ENCODE measurements at places on chromosomes 1 and 21.

DNA sequence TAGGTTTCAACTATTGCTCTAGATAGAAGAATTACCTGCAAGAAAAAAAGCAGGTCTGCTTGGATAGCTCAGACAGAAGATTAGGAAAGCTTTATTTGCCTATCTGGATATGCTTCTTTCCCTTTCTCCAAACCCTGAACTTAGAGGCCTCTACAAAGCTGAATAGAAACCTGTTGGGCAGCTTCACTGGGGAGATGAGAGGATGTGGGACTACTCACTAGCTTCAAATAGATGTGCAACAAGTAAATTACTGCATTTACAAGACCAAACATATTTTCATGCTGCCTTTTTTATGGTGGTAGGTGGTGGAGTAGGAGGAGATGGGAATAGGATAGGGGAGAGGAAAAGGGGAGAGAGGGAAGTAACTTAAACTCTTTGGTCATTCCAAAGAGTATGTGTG lies 6.4 kb downstream of the CLCA2 start:
- no peak for DNase-seq

- no peak for DNase-seq
Measured at GRCh38 chr1:80896781-80897356, 903.9 kb upstream of the ADGRL2 start.

GRCh38 chr21:36403713-36404112 lies 18.5 kb downstream of the CHAF1B start:
- no peak for DNase-seq

DNA sequence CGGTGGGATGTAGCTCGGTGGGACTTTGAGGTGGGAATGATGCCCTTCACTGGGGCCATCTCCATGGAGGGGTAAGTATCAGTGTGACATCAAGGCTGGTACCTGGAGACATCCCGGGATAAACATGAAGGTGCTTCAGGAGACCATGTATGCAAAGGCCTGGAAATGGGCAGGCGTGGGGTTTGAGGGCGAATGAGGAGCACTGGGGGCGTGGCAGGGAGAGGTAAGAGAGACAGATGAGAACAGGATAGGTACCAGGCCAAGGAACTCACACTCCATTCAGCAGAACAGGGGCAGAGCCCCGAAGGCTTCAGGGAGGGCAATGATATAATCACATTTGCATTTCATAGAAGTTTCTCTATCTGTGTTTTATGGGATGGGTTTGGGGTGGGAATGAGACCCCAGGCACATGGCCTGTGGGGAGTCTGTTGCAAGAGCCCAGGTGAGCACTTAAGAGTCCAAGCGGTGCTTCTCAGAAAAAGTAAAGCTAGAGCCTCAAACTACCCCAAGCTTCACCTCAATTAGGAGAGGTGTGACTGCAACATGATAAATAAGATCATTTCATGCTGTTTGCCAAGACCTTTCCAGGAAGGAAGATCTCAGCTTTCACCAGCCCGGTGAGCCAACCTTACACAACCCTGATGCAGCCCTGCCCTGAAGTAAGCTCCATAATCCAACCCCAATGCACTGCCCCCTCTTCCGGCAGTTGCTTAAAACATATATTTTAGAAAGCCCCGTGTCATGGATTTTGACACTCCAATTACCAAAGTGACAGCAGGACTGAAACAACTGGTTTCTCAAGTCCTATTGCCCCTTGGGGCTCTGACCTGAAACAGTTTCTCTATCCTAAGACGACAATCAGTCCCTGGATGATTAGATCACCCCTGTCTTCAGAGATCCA lies 7.4 kb downstream of the S100A9 start:
- no peak for DNase-seq

DNA sequence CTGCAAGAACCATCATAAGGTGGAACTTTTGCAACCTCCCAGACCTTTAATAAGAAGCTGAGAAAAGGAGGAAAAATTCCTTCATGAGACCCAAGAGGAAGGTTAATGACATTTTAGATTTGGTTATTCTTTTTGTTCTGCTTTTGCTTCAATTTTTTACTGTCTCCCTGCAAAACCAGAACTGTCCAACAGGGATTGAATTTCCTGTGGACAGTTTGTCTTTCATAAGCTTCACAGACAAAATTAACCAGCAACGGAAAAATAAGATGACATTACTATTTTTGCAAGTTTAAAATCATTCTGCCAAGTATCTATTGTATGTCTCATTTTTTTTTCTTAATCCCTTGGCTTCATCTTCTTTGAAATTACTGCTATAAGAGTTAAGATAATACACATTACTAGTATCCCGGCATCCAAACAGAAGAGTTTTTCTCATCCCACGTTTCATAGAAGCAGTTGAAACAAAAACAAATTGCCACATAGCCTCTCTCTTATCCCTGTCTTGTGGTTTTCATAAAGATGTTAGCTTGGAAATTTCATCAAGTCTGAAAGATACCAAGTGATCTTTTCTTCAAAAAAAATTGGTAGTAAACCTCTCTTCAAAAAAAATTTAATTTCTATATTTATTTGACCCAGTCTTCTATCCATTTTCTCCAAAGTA lies 465.3 kb upstream of the PTBP2 start:
- no peak for DNase-seq
